Brain pericyte (primary cell): ENCODE measurements at places on chromosomes 13 and 19.

GRCh38 chr19:3536429-3537100 is 2.4 kb upstream of the TEKTIP1 start:
- DNase-seq, result no peak

GRCh38 chr13:41835871-41836270 is 125.0 kb downstream of the VWA8 start:
- DNase-seq, result no peak

GRCh38 chr13:91072486-91072885 is 275.0 kb upstream of the MIR17HG start:
- DNase-seq, result no peak

DNA sequence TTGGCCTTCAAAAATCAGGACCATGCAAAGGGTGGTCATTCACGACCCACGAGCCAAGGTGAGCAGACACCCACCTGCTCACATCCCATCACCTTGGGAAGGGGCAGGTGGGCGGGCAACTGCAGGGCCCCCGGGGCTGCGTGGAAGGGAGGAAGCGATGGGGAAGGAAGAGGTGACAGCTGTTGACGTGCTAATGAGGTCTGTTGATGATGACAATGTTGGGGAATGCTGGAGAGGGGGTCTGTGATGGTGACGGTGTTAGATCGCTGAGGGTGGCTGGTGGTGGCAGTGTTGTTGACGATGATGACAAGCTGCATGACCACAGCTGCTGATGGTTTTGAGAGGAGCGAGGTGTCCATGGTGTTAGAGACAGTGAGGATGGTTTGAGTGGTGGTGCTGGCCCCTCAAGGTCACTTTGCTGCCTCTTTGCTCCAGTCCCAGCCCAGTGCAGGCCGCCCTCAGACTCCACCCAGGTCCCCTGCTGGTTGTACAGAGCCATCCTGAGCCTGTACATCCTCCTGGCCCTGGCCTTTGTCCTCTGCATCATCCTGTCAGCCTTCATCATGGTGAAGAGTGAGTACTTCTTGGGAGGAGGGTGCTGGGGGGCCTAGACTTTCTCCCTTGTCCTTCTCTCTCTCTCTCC is 900 bp downstream of the MCEMP1 start:
- DNase-seq, result no peak

- DNase-seq, result no peak
Measured at GRCh38 chr13:102901615-102902305, 55.9 kb downstream of the ERCC5 start.

GRCh38 chr19:52896431-52897137 is 851 bp downstream of the ZNF320 start:
- no peak for DNase-seq

GRCh38 chr19:47226426-47227351 is 4.3 kb downstream of the BBC3 start:
- DNase-seq, result no peak

DNA sequence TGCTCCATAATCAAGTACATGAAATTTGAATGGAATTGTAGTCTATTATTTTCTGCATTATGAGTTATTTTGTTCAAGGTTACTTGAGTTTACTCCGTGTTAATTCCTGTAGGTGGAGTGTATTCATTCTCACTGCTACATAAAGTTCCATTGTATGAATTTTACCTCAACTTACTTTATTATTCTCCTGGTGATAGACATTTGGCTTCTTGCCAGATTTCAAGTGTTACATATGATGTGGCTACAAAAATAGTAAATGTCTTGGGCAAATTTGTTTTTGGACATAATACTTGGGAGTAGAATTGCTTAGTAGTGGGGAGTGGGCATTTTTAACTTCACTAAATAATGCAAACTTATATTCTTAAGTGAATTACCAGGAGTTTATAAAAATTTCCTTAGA is 328.9 kb downstream of the SHISA2 start:
- no peak for DNase-seq

- no peak for DNase-seq
Measured at GRCh38 chr19:18671303-18672043, 12.0 kb upstream of the CRTC1 start.

DNA sequence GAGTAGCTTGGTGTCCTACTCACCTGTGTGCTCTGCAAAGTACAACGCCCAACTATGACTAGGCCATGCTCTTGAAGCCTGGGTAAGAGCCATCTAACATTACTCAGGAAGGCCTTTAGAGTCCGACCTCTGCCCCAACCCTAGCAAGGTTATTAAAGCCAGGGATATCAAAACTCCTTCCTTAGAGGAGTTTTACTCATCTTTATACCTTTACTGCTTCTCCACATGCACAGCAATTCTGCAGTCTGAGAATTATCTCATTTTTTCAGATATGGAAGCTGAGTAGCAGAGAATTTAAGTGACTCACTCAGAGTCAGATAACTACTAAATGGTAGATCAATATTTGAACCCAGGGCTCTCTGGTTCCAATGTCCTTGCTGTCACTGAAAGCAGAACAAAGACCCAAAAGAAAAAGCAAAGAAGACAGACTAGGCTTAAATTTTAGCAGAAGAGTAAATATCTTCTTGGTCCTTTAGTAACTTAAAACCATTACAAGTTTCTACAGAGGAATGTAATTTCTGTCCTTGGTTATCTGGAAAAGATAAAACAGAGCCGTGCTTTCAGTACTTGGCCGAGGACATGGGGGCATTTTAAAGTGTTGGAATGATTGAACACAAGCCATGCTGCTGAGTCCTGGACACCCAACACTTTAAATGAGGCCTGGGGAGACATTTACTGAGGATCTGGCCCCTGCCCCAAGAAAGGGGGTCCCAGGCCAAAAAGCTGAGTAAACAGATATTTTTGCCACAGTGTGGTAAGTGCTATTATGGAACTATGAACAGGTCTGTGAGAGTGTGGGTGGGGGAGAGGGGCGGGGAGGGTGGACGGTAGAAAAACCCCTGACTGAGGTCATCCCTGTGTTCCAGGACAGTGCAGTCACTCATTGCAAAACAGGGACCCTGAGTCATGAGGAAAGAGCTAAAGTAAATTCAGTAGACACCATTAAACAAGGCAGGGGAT is 18.4 kb upstream of the KPNA3 start:
- no peak for DNase-seq

GRCh38 chr19:48302600-48302959 is 22.8 kb upstream of the EMP3 start:
- no peak for DNase-seq

DNA sequence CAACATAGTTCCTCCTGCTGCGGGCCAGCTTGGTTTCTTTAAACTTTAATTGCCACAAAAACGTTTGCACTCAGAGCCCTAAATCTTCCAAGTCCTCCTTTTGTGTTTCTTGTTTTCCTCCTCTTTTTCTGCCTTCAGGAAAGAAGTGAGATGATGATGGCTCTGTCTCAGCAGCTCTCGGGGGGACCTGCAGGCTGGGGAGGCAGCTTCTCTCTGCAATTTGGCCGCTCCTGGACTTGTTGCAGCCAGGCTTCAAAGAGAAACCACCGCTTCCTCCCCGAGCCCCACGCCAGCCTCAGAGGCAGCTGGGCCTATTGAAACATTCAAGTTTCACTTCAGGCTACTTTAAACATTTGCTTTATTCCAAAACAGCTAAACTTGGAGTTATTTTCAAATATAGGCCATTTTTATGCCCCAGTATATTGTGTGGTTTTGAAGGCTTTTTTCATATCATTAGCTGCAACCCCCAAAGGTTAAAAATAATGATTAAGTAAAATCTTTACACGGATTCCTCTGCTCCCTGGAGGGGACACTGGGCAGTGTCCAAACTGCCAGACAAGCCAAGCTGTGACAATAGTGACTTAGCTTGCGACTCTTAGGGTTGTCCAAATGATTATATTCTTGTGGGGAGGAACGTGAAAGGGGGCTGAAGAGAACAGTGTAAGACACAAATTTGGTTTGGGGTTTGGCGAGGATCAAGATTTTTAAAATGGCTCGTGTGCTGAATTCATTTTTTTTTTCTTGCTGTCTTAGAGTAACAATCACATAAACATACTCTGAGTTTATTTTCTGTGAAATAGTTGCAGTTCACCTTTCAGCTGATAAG is 330.8 kb downstream of the DLEU7 start:
- DNase-seq, result no peak

GRCh38 chr13:49521224-49521623 is 25.5 kb downstream of the PHF11 start:
- no peak for DNase-seq

GRCh38 chr13:49587311-49587847 is 2.0 kb upstream of the RCBTB1 start:
- DNase-seq, result no peak

DNA sequence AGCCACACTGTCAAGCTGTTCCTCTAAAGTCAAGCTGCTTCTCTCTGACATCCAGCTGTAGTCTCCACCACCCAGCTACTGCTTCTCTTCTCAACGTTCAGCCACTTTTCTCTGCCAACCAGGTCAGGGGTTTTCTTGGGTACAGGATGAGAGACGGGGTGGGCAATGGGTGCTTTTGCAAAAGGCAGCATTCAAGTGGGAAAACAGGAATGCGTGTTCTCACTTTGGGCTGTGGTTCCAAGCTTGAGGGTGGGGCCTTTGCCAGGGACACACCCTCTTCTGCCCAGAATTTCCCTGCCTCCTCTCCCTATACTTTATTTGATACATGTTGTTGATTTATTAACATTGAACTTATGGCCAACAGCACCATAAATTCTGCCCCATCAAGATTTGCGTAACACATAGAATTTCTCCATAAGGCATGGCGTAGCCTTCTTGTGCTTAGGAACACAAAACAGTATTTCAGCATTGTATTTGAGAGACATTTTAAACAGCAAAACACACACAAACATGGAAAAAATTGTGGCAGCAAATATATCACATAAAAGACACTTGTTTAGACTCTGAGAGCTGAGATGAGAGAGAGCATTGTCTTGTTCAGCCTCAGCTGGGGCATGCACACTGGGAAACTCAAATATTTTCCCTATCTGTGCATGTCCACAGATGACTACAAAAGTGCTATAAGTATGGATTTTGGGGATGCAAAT is 392.8 kb downstream of the SLITRK6 start:
- no peak for DNase-seq

GRCh38 chr19:19873381-19873780 is 7.7 kb downstream of the ZNF253 start:
- no peak for DNase-seq

DNA sequence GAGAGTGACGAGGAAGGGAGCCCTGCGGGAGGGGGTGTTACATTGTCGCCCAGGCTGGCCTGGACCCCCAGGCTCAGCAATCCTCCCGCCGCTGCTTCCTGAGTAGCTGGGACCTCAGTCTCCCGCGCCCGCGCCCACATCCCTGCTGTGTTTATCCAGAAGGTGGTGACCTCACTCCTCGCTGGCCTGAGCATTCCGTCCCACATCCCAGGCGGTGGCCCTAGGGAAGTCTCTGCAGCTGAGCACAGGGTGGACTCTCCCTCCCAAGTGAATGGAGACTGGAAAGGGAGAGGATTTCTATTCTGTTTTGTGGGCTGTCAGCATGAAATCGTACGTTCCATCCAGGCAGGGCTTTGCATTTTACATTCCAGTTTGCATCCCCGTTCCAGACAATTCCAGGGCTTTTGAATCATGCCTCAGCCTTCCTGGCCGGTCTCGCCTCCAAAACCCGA is 401 bp upstream of the ZNF765 start:
- no peak for DNase-seq

DNA sequence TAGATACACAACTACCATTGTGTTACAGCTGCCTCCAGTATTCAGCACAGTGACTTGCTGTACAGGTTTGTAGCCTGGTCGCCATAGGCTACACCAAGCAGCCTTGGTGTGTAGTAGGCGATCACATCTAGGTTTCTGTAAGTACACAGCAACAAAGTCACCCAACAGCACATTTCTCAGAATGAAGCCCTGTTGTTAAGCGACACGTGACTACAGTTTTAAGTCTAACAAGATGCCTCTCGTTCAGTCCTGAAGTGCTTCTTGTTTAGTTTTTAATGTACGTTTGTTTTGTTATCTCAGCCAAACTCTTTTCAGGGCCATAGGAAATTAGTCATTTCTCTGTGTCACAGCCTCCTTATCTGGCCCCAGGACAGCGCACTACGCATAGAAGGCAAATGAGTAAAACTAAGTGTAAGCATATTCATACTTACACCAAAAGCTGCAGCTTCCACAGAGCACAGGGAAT is 50.0 kb upstream of the GPR183 start:
- no peak for DNase-seq

DNA sequence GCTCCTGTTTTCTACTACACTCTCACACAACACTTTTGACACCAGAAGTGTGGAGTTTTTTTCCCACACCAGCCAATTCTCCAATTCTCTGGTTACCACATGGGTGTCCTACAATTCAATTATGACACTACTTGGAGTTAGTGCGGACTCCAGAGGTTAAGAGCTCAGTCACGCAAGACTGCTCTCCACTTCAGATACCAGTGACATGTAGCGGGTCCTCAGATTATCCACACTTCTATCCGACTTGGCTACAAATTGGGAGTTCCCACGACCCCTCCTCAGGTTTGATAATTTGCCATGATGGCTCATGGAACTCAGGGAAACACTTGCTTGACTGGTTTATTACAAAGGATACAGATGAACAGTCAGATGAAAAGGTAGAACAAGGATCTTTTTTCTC is 32.9 kb downstream of the PAN3 start:
- DNase-seq, result no peak

DNA sequence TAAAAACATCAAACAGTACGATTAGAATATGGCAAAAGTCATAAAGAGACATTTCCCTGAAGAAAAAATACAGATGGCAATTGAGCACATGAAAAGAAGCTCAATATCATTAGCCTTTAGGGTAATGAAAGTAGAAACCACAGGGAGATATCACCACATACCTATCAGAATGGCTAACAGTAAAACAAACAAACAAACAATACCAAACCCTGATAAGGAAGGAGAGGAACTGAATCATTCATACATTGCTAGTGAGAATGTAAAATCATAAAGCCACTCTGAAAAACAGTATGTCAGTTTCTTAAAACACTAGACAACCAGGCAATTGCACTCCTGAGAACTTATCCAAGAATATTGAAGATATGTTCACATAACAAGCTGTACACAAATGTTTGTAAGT is 1342.5 kb upstream of the SLC10A2 start:
- no peak for DNase-seq

DNA sequence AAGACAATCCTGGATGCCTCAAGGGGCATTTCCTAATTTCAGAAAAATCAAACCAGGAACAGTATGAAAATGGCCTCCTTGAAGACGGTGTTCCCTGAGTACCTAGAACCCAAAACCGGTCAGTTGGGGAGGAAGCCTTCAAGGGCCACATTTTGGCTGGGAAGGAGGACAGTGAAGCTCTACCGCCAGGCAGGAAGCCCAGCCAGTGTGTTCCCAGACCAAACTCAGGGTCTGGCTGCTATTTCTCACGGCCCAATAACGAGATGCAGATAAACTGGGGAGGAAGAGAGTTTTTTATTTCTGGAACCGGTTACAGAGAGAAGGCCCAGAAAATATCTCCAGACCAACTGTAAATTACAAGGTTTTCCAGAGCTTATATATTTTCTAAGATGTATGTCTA is 24.3 kb upstream of the CEACAM21 start:
- no peak for DNase-seq
